ENCODE measurements at places on chromosomes 6 and 20. TPM values are rescaled to one million over a fixed set of nuclear protein-coding genes. Genes with fewer than 3 reads are reported as not detected.

GRCh38 chr6:31727034-31727716 lies 1.9 kb downstream of the DDAH2 start:
- no peak for DNase-seq

DNA sequence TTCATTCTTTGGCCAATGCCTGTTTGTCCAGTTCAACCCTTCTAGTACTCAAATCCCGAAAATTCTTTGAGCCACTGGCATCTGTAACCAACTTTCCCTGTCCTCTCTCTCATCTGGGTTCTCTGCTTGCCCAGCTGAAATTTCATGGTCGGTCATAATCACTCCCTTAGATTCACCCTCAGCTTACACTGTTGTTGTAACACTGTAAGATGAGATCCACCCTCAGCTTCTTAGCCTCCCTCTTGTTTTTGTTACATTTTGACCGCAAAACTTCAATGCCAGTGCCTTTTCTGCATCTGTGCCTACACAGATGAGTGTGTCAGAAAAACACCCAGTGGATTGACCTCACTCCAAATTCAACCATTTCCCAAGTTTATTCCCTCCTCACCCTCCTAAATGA lies 291.1 kb upstream of the AGPAT4 start:
- no peak for DNase-seq

DNA sequence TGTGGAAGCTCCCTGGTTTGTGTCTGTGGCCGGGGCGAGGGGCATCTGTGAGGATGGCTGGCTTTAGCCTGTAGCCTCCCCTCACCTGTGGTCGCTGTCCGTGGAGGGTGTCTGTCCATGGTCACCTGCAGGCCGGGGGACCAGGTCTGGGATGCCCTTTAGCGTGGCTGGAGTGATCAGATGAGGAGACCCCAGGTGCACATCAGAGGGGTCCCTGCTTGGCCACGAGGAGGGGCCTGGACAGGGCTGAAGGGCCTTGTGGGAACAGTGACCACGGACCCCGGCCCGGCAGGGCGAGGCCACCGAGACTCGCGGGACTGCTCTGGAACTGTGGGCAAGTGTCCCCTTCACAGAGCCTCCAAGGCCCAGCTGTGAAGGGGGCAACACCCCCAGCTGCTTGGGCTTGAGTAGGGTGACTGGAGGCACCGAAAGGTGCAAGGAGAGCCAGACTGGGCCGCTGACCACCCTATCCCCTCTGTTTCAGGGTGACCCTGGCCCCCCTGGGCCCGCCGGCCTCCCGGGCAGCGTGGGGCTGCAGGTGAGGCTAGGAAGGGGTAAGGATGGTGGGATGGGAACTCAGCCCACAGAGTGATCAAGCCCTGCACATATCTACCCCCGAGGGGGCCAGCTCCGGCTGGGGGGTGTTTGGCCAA lies 8.6 kb downstream of the COL9A3 start:
- no peak for DNase-seq

- DNase-seq, result no peak
Observed at GRCh38 chr6:90083891-90084290, 189.6 kb downstream of the GJA10 start.

- no peak for DNase-seq
Observed at GRCh38 chr6:132246632-132247270, 154.5 kb downstream of the MOXD1 start.

NCOA6 gene
- 6.1 TPM for total RNA-seq
